Activated CD8-positive, alpha-beta T cell treated with anti-CD3 and anti-CD28 coated beads, Interleukin-2, amount 10 ng/mL, durations not matched to agents 7 days and 5 days (primary cell): ENCODE measurements at places on chromosomes 6 and 20. TPM values are rescaled to one million over a fixed set of nuclear protein-coding genes. Genes with fewer than 3 reads are reported as not detected.

DNA sequence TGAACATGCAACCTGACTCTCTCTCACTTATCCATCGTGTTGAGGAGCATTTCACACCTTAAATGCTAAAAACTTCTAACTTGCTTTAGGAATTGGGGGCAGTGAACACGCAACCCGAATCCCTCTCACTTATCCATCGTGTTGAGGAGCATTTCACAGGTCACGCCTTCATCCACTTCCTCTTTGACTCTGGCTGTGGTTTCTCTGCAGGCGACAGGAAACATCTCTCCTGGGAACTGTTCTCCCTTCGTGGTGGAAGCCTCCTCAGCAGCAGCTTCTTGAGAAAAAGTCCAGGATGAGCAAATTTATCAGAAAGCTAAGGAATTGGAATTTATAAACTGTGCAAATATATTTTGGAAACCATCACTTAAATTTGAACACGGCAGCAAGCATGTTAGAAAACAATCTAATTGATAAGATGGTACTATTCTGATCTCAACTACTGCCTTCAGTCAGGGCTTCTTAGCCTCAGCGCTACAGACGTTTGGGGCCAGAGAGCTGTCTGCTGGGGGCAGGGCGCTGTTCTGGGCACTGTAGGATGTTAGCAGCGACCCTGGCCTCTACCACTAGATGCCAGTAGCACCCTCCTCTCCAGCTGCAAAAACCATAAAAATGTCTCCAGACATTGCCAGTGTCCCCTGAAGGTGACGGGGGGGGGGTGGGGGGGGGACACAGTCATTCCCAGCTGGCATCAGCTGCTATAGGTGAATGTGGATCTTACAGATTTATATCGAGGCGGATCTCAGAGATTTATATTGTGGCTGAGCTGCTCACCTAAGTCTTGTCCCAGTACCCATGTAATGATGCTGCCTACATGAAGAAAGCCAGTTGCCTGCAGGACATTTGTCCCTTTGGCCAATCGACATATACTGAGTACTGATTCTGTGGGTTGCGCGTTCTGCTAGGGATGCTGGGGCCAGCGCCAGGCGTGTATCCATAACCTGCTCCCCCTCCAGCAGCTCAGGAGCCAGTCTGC, 26.2 kb downstream of the CTCFL start:
- peak; percentile 61 for DNase-seq

GRCh38 chr6:81892891-81893290, 140.4 kb upstream of the TENT5A start:
- no peak for DNase-seq

GRCh38 chr20:52103335-52103912, 88.2 kb downstream of the ZFP64 start:
- DNase-seq: peak; percentile 52

Gene KHDC1L
- total RNA-seq: not detected
